Muscle of arm (tissue), 14 donors: ENCODE measurements at places on chromosomes 4 and X.

DNA sequence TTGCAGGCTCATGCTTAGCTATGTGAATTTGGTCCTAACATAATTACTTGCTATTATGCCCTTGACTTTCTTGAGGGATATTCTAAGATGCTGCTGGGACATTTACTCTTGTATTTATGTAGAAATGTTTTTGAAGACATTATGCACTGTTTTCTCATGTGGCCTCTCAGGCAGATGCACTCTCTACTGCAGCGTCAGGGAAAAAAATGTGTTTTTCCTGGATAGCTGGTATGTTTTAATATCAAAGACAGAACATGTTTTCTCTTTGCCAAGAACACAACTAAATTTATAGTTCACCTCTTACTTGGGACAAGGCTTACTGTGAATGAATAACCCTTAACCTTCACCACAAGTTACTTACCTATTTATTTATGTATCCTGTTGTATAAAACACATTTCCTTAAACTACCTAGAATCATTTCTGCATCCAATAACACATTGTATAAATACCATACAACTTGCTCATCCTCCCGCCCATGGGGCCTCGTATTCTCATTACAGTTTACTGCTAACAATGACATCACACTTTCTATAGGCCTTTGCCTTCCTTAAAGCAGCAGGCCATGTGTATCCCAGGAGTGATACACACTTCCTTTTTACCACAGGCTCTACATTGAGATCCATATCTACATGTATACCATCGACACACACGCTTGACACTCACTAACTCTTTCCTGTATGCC is 178.7 kb downstream of the SLIT2 start:
- peak; percentile 66 for DNase-seq

- DNase-seq: no peak
Measured at GRCh38 chr4:6324999-6325787, 55.5 kb downstream of the WFS1 start.

GRCh38 chrX:110734894-110735541 is 60.6 kb downstream of the CHRDL1 start:
- DNase-seq: no peak

- DNase-seq: no peak
Measured at GRCh38 chrX:21490341-21490740, 116.1 kb downstream of the CNKSR2 start.

- DNase-seq: no peak
Measured at GRCh38 chr4:152189451-152190179, 346.3 kb downstream of the FBXW7 start.

- DNase-seq: no peak
Measured at GRCh38 chr4:155866177-155866576, at the start of gene ASIC5. Gene ASIC5 (minus strand): TSS chr4:155866277. CDS start chr4:155866226, 51 bp downstream.

GRCh38 chr4:84492737-84493091 is 6.4 kb downstream of the NKX6-1 start:
- no peak for DNase-seq

GRCh38 chrX:154353172-154353843 is 21.1 kb downstream of the FLNA start:
- no peak for DNase-seq

DNA sequence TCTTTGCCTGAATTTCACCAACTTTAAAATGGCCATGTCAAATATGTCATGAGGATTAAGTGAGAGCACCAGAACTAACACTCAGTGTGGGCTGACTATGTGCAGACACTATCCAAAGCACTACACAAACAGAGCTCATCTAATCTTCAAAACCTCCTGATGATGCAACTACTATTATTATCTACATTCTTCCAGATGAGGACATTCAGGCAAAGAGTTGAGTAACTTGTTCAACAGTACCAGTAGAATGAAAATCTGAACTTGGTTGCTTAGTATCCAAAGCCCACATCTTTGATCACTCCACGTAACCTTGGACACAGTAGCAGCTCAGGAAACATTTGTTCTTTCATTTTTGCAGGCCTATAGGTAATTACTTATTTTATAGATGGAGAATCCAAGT is 90.1 kb downstream of the ATP8A1 start:
- DNase-seq: no peak

- DNase-seq: no peak
Measured at GRCh38 chr4:108337923-108338322, 169.2 kb upstream of the LEF1 start.

GRCh38 chr4:87032884-87033533 is 98.2 kb downstream of the AFF1 start:
- DNase-seq: no peak

DNA sequence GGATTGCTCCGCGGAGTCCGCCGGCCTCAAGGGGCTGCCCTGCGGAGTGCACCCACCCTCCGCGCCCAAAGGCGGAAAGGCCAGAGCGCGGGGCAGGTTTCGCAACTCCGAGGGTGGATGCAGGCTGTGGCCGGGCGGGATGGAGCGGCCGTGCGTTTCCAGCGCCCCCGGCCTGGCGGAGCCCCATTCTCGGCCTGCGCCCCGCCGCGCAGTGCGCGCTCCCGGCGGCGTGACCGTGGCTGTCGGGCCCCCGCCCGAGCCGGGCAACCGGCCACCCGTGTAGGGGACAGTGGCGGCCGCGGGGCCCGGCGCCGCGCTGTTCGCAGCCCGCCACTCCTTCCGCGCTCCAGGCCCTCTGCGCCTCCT is 331 bp downstream of the SETD7 start:
- DNase-seq: no peak

GRCh38 chrX:24332878-24333277 is 19.0 kb upstream of the SUPT20HL2 start:
- no peak for DNase-seq

DNA sequence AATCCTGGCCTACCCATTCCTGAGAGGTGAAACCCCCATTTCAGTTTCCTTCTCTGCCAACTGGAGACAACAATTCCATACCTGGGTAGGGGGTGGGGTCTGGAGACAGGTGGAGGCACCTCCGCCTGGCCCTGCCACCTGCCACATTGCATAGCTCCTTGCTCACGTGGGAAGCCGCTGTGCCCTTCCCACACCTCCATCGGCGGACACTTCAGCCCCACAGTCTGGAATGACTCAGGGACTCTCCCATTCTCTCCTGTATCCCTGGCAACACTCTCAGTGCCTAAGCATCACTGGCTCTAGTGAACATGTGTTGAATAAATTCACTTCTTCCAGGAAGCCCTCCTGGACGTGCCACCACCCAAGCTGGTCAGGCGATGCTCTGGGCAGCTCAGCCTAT is 21.7 kb downstream of the PPP2R2C start:
- DNase-seq: no peak

DNA sequence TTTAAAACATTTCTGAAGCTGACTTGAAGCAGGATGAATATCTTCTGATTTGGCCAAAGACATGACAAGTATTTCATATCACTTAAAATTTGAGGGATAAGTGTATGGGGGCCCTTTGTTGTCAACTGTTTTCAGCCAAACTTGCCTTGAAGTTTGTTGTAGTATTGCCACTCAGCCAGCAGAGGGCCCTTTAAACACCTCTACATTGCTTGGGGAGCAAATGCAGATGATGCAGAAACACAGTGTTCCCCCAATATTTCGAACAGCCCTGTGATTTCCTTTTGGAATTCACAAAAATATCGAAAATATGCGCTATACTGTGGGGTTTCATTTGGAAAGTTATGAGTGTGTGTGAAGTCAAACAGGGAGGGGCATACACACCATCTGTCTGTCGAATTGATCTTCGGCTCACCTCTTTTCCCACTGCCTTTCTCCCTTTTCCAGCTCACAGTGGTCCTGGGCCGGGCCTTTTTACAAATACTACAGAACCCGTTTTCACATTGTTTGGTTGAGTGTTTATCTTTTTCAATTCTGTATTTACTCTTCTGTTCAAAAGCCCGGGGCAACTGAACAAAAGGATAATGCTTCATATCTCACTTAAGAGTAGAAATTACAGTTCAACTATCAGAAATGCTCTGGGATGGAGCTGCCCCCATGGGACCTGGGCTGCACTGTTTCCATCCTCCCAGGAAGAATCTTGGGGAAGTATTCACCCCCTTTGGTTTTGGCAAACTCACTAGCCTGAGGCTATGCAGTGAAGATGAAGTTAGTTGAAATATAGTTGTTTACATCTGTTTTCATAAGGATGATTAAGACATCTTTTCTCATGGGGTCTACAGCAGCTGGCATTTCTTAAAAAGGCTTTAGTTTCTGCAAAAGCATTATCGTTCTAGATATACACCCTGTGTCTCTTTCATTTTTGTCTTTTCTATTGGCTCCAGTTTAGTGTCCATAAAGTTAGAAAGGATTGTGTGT is 137.6 kb downstream of the EGF start:
- peak; percentile 43 for DNase-seq

- DNase-seq: no peak
Measured at GRCh38 chrX:28205905-28206304, 224.7 kb upstream of the DCAF8L1 start.

DNA sequence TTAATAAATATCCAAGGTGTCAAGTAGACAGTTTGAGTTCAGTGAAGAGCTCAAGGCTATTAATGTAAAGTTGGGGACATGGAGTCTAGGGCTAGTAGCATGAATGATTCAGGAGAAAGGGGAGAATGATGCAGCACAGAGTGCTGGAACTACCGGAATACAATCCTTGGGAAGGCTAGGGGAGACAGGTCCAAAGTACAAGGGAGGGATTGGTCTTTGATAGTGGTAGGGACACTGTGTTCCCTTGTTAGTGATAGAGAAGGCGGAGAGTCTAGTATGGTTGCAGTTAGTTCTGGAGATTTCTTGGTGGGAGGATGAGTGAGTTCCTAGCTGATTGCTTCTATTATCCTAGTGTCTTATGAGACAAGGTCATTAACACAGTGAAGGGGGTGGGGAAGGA is 8.7 kb downstream of the GCNA start:
- DNase-seq: no peak

- DNase-seq: no peak
Measured at GRCh38 chr4:186264660-186265059, 1.3 kb upstream of the F11 start.

DNA sequence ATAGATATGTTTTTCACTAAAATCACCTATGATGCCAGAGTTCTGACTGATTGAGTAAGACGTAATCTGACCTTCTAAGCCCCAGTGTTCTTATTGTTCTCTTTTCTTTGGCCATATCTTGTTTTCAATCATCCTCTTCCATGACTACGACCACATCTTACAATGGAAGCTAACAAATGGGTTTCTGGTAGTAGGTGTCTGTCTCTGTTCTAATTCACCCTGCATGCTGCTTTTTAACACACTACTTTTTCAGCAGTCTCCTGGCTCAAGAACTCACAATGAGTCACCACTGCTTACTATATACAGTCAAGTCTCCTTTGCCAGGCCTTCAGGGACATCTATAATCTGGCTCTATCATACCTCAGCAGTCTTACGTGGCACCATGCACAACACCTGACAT is 146.1 kb downstream of the NEXMIF start:
- DNase-seq: no peak

GRCh38 chrX:79462458-79462857 is 95.3 kb upstream of the ITM2A start:
- no peak for DNase-seq

DNA sequence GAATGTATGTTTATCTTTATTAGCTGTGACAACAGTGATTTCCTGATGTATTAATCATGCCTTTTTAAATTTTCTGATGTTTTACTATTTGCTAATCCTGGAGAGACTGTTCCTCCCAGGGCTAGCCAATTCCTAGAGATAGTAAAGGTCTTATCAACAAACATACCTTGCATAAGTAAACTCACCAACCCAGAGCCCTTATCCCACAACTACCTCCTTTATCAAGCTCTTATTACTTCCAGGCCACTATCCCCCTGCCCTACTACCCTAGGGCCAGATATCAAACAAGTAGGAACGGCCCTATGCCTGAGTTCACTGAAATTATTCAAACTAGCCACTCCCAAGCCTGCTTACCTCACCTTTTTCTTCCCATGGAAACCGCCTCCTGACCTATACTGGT is 58.2 kb upstream of the NPNT start:
- no peak for DNase-seq

- no peak for DNase-seq
Measured at GRCh38 chr4:54548098-54548620, 109.6 kb upstream of the KIT start.

- no peak for DNase-seq
Measured at GRCh38 chr4:163164591-163164990, 2.1 kb downstream of the NAF1 start.

- DNase-seq: peak; percentile 49
Measured at GRCh38 chr4:37977471-37978247, 17.5 kb downstream of the PTTG2 start.

DNA sequence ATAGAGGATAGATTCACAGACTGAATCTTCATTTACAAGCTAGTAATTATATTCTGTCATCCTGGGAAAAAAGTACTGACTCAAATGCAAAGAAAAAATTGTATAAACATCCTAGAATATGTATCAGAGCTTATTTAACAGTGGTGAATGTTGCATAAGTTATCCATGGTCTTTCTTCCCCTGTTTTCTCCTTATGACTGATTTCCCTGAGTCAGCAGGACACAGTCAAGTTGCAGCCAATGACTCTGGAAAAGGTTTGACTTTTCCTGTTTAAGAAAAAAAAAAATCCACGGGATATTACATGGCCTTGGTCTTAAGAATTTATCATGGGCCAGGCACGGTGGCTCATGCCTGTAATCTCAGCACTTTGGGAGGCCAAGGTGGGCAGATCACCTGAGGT is 36.5 kb downstream of the INPP4B start:
- DNase-seq: no peak

DNA sequence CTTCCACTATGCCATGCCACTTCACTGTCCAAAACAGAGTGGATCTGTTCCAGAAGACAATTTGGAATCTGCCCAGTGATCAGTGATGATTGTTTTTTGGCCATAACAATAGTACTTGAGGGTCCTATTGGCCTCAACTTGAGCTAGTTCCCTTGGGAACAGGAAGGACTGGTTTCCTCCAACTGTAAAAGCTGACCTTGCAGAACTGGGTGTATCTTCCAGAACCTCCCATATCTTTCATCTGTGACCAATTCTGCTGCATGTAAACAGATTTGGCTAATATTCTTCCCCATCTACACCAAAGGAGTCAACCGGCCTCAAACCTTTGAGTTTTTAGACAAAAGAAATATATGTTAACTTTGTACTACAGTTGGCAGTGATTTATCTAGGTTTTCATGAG is 165.1 kb upstream of the TRPC5 start:
- no peak for DNase-seq

DNA sequence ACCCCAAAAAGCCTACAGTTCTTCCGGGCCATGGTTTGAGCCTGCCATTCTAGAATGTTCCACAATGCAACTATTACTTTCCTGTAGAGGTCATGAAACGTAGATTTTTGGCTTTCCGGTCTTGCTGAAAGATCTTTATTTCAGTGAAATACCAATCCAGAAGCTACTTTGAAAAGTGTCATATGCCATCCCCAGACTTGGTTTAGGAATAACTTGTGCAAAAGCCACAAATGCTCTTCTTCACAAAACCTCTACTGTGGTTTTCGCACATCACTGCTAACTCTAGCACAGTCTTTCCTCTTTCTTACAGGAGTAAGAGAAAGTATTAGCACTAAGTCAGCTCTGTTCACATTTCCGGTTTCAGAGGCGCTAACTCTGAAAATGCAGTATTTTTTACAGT is 12.7 kb upstream of the CD40LG start:
- no peak for DNase-seq

GRCh38 chr4:6912441-6912840 is 2.8 kb downstream of the TBC1D14 start:
- no peak for DNase-seq

GRCh38 chr4:6926681-6927478 is 17.3 kb downstream of the TBC1D14 start:
- DNase-seq: no peak
